Hindlimb muscle (tissue), 1 donor: ENCODE measurements at places on chromosomes 7 and 10. TPM values are rescaled to one million over a fixed set of nuclear protein-coding genes. Genes with fewer than 3 reads are reported as not detected.

DNA sequence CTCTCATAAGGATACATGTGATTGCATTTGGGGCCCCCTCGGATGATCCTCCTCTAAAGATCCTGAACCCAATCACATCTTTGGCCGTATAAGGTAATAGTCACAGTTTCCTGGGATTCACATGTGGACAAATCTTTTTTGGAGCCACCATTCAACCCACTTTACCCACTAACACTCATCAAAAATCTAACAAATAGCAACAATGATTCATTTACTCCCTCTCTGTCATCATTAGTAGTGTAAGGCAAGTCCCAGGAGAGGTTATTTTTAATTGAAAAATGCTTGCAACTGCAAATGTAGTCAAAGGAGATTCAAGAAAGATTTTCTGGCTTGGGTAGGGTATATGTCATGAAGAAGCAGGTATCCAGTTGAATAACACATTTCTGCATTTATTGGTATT is 9.9 kb upstream of the SMKR1 start:
- no peak for DNase-seq

The HMX3 gene
- polyA plus RNA-seq: not detected

DNA sequence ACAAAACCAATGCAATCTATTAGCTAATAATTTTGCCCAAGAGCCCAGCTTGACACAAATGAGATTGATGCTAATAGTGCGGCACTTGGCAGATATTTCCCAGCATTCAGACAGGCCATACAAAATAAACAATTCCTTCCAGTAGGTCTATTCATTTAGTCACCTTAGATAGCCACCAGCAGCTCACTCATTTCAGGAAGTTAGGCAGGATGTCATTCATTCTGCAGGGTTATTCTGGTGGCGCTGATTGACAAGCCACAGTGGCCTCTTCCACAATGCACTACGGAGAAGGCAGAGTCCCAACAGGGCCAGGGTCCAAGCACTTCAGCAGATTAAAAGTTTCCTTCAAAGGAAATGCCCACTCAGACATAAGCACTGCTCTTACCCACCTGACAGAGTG is 55.8 kb downstream of the PIK3AP1 start:
- no peak for DNase-seq

DNA sequence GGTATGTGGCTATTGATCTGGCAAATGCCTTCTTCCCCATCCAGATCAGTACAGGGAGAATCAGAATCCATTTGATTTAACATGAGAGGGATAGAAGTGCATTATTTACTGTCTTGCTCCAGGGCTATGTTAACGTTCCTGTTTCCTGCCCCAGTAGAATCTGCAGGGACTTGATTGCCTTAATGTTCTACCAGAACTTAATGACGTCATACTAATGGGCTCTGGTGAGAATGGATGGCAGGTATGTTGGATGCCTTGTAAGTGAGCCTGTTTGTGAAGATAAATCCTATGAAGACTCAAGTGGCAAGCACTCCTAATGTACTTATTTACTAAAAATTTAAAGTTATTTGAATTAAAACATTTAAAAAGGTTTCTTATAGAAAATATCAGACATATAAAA is 44.5 kb upstream of the CHCHD3 start:
- DNase-seq: no peak

GRCh38 chr10:125795128-125795527 is 19.5 kb upstream of the MMP21 start:
- no peak for DNase-seq

DNA sequence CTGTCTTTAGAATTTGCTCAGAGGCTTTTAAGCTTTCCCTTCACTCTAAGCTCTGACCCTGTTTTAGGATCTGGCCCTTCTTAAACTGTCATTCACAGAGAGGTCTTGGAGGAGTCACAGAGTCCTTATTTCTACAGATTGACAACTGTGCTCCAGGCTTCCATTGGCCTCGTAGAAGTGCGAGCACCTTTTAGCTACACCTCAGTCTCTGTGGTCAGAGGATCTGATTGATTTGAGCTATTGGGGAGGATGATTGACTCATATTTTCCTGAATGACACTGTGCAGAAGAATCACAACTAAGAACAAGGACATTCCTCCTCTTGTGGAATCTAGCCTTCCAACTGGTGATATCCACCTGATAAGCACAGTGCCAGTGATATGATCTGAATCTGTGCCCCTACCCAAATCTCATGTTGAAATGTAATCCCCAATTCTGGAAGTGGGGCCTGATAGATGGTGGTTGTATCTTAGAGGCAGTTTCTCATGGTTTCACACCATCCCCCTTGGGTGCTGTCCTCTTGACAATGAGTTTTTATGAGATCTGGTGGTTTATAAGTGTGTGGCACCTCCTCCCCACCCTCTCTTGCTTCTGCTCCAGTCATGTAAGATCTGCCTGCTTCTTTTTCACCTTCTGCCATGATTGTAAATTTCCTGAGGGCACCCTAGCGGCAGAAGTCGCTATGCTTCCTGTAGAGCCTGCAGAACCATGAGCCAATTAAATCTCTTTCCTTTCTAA is 3.2 kb downstream of the CYP3A7 start:
- DNase-seq: no peak

The TTYH3 gene
- polyA plus RNA-seq: 83.4 TPM
